ENCODE measurements at places on chromosomes 11 and 22. TPM values are rescaled to one million over a fixed set of nuclear protein-coding genes. Genes with fewer than 3 reads are reported as not detected.

The MS4A1 gene
- polyA plus RNA-seq = 0.86 TPM

The P2RY6 gene
- polyA plus RNA-seq = 4.3 TPM

The NAV2 gene
- polyA plus RNA-seq = 6.5 TPM

The KDM4E gene
- polyA plus RNA-seq = not detected

GRCh38 chr11:118056806-118057205, 20.1 kb upstream of the TMPRSS4 start:
- H3K4me3 ChIP-seq = no peak overlapping the region
- DNase-seq = no peak
- no peaks in the 10 kb centered on the region for H3K4me1 ChIP-seq
- no peak overlapping the region for H3K27ac ChIP-seq
- H3K36me3 ChIP-seq = no peaks in the 10 kb centered on the region

DNA sequence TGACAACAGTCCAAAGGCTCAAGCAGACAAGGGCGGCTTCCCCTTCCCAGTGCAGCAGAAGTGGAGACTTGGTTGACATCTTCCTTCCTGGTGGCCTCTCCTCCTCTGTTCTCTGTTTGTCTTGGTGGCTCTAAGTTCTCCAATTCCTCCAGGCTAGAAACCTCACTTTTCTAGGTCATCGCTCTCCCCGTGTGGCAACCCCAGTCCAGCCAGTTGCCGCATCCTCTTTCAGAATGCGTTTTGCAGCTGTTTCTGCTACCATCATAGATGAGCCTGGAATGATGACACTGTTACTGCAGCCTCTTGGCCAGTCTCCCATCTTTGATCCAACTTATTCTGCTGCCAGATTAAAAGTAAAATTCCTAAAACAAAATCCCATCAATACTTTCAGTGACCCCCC, 201.5 kb downstream of the TRIM29 start:
- no peak overlapping the region for H3K27ac ChIP-seq
- H3K4me3 ChIP-seq = no peak overlapping the region
- no peaks in the 10 kb centered on the region for H3K36me3 ChIP-seq
- DNase-seq = no peak
- H3K4me1 ChIP-seq = peaks cover 8% of the 10 kb centered on the region
- peaks cover 5% of the 10 kb centered on the region for H3K27me3 ChIP-seq

DNA sequence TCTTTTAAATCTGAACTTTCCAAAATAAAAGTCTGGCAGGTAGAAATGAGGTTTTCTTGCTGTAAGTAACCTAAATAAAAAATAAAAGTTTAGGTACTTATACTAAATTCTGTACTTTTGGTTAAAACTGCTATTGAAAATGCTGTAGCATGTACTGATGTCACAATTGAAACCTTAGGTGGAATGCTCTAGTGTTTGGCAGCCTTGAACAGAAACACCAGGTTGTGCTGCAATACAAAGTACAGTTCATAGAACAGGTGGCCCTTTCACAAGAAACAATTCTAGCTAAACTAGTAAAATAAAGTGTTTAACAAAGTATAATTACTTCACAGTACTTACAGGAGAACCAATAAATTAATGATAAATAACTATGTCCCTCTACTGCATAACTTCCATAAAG, 25.1 kb downstream of the NPAT start:
- H3K27ac ChIP-seq = no peak overlapping the region
- no peaks in the 10 kb centered on the region for H3K4me1 ChIP-seq
- no peak overlapping the region for H3K4me3 ChIP-seq
- peaks cover 2% of the 10 kb centered on the region for H3K36me3 ChIP-seq
- DNase-seq = no peak

All from small intestine (tissue), 16 donors.